ENCODE measurements at places on chromosomes 3 and 15.

- DNase-seq = no peak
Measured at GRCh38 chr3:138418601-138419206, 15.7 kb upstream of the ESYT3 start.

DNA sequence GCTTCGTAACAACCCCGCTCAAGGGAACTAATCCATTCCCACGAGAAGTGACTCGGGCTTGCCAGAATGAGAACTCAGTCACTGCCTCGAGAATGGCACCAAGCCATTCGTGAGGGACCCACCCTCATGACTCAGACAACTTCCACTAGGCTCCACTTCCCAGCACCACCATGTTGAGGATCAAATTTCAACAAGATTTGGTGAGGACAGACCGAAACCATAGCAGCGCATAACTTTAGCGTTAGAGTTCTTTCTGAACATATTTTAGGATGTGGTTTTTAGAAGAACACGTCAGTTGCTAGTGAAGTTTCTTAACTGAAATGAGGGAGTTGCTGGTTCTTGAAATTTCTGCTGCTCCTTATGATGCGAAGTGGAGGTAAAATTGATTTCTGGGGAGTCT, 13.5 kb downstream of the PTPRG start:
- DNase-seq = no peak

GRCh38 chr15:54197995-54198394, 219.8 kb downstream of the UNC13C start:
- DNase-seq = no peak

DNA sequence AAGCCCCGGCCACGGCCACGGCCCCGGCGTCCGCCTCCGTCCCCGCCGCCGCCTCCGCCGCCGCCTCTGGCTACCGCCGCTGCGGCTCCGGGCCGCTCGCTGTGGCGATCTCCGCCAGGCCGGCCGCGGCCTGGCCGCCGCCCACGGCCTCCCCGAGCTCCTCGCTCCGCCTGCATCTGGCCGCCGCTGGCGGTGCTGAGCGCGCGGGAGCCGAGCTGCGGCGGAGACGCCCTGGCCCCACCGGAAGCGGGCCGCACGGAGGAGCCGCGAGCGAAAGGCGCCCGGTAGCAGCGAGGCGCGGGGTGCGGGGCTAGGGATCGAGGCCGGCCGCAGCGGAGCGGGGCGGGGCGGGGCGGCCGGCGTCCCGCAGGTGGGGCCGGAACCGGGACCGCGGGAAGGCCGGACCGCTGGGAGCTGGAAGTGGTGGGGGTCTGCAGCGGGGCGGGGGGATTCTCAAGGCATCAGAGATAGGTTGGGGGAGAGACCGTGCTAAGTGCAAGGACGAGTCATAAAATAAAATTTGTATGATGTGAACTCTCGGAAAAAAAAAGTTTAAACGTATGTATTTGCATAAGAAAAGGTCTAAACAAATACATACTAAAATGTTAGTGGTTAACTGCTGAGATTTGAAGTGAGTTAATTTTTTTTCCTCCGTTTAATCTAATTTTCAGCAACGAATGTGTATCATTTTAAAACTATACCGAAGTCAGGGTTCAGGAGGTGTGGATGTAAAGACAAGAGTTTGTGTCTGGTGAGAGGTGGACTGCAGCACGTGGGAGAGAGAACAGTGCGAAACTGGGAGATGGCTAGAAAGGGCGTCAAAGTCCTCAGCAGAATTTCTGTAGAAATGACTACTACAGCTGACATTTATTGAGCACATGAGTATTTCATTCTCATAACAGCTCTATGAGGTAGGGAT, at the start of gene AVEN:
Gene AVEN, minus strand, starts transcription at position 334 of the 919 bp plus-strand sequence. Its CDS starts 158 bp downstream, at position 176.
- DNase-seq = no peak

- DNase-seq = no peak
Measured at GRCh38 chr3:10962481-10963036, 30.0 kb upstream of the SLC6A1 start.

- DNase-seq = no peak
Measured at GRCh38 chr3:7328339-7328738, 467.4 kb downstream of the GRM7 start.

GRCh38 chr3:12901623-12902045, 60.3 kb upstream of the RPL32 start:
- no peak for DNase-seq

- DNase-seq = no peak
Measured at GRCh38 chr3:186400662-186401061, 38.6 kb upstream of the DGKG start.

DNA sequence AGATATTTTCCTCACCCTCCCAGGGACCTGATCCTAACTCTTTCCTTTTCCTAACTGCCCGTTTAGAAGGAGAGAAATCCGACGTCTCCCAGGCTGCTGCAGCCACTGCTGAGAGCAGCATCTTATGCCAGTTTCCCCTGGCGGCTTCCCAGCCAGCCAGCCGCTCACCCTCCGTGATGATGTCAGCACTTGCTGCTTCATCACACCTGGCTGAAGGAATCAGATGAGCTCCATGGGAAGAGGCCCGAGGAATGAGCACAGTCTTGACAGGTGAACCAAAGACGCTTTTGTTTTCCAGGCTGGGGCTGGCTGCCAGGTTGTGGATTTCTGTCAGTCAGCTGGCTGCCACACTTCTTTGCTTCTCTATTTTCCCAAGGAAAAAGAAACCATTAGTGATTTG, 445.1 kb upstream of the RBMS3 start:
- DNase-seq = no peak

GRCh38 chr15:66800584-66801235, 98.7 kb downstream of the SMAD6 start:
- DNase-seq = no peak

DNA sequence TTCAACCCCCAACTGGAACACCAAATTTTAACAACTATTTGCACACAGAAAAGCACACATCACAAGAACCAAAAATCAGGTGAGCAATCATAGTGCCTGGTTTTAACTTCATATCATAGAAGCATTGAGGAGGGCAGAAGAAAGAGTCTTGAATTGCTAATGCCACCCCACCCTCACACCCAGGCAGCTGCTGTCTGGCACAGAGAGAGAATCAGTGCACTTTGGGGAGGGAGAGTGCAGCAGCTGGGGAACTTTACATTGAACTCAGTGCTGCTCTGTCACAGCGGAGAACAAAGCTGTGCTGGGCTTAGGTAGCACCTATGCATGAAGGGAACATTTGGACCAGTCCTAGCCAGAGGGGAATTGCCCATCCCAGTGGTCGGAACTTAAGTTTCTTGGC, 76.0 kb upstream of the KBTBD8 start:
- no peak for DNase-seq

DNA sequence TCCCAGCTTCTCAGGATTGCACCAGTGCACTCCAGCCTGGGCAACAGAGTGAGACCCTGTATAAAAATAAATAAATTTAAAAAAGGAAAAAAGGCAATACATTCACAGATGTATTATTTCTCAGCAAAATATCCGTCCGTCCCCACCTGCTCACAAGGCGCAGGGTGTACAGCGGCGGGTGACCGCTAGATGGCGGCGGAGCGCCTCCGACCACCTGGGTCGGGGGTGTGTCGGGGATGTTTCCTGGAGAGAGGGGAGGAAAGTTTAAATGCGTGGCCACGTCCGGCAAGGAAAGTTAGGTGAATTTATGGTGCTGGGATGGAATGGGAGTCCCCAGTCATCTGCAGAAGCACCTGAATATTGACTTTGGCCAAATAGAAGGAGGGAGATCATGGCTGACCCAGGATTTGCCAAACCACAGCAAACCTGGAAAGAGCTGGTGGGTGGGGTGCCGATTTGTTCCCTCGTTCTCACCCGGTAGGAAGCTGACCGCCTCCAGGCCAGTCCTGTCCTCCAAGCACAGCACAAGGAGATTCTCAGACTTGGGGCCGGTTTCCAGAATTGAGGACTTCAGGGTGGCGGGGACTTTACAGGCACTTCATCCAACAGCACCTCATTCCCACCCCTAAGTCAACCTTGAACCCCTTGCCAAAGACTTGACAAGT, 88.3 kb downstream of the TMEM266 start:
- DNase-seq = peak; percentile 19

GRCh38 chr3:111947231-111947630, 31.6 kb upstream of the ABHD10 start:
- DNase-seq = no peak

- no peak for DNase-seq
Measured at GRCh38 chr15:33907326-33907725, 61.0 kb upstream of the CHRM5 start.

- DNase-seq = no peak
Measured at GRCh38 chr3:39295184-39295775, 15.4 kb upstream of the CX3CR1 start.

- DNase-seq = no peak
Measured at GRCh38 chr3:6105187-6105586, 755.7 kb upstream of the GRM7 start.

DNA sequence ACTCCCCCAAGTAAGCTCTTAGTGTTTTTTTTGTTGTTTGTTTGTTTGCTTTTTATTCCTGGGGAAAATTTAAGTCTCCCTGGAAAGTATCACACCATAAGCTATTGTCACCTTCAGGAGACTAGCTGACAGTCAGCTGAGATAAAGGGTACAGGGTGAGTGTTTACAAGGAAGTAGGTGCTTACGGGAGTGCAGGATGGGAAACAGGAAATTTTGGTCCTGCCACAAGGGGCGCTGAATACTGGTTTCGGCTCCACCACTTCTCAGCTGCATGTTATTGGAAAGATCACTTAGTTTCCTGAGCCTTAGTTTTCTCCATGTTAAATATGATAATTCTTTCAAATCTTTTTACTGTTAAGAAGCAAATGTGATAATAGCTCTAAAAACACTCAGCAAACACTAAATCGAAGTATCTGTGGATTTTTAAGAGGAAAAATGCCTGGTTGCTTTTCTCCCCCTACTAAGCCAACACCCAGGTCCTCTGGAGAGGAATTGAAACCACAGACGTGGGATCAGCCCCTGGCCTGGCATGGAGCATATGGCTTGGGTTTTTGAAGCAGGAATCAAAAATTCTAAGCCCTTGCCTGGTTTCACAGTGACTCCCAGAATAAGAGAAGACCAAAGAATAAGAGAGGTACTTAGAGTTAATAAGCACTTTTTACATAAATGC, 90.7 kb downstream of the SCN11A start:
- DNase-seq = no peak

DNA sequence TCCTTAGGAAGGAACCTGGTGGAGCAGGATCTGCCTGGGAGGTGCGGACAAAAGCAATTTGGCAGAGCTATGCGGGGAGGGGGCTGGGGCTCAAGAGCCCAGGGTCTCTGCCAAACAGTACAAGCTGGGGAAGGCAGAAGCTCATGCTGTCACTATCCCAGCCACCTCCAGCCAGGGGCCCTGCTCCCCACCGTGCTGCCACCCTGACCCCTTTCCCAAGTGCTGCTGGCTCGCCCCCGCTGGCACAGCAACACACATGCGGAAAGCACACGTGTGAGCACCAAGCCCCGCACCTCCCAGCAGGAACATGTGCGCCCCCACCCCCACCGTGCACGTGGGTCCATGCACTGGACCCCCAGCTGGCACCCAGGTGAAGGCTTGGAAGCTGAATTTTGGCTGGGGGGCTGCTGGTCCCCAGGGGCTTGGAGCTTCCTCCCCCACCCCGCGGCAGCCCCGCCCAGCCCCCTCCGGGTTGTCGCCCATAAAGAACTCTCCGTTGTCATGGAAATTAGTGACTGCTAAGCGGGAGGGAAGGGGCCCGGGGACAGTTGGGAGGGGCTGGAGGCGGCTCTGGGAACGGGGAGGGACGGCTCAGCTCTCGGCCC, 742 bp downstream of the CAMKV start:
- no peak for DNase-seq

DNA sequence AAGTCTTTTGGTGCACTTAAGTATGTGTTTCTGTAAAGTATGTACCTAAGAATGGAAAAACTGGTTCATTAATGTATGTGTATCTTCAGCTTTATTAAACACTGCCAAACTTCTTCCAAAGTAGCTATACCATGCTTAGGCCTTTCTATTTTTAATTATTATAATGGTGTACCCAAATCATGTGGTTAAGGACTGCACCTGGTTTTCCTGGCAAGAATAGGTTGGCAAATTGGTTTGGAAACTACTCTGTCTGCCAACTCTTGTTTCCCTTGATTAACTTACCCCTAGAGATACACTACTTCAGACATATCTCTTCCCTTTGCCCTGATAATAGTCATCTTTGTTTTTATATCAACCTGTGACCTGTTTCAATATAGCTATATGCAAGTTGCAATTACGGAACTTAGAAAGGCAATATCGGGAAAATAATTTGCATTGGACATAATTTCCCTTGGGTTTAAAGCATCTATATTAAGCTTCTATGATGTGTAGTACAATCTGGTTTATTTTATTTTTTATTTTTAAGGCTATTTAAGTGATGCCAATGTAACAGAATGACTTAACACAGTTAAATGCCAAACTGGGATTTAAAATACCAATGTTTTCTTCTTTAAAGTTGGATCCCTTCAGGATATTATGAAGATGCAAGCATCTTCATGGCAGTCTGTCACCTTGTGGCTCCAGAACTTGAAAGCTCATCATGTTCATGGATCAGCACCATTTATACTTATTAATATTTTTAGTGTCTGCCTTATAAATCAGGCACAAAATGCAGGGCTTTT, 40.6 kb upstream of the TMEM108 start:
- DNase-seq = no peak

GRCh38 chr3:23489300-23490158, 286.4 kb downstream of the UBE2E2 start:
- DNase-seq = no peak

DNA sequence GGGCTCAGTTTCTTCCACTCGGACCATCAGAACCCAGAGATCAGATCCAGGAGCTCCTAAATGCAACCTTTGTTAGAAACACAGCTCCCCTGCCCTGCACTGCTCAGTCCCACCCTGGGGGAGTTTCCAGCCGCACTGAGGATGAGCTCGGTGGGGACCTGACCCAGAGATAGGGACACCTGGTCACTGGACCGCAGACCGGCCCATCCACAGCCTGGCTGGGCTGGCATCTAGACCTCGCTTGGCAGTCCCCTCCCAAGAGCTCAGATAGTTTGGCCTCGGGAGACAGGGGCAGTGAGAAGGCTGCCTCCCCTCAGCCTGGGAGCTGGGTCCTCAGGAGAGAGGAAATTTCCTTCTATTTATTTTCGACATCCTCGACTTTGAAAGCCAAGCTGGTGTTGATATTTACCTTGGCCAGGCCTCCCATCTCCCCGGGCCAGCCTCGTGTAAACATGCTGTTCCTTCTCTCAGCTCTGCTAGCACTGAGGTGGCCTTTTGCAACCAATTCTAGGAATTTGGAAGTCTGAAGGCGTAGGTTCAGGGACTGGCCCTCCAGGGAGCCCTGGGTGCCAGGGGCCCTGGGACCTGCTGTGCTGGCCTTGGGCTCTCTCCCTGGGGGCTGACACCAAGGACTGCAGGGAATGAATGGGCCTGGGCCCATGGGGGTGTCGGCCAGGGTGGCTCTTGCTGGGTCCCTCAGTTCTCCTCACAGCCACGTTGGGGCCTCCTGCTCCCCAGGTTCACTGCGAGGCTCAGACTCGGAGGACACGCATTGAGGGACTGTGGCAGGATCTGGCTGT, 90.1 kb downstream of the VGLL4 start:
- DNase-seq = no peak

DNA sequence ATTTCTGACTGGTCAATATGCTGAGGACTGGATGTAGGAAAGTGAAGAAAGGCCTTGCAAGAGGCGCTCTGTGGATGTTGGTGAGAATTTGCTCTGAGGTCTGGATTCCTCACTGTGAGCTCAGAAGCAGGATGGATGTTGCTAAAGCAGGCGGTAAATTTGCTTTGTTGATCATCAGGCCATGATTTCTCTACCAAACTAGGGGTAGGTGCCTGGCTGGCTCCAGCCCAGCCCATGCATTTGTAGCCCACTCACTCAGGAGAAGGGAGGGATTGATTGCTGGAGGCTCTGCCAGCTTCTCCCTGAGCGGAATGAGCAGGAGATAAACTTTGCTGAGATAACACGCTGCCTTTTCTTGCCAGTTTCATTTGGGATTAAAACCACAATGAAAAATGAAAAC, 44.3 kb upstream of the NTRK3 start:
- DNase-seq = no peak

- DNase-seq = no peak
Measured at GRCh38 chr3:42730294-42730693, 27.7 kb upstream of the HHATL start.

Measured in NCI-H1694 (cell line).